NCI-H1417 treated with DMSO at 0.1 percent for 48 hours (cell line): ENCODE measurements at places on chromosomes 12 and 14.

GRCh38 chr14:53047307-53048069, 96.6 kb upstream of the FERMT2 start:
- DNase-seq = no peak

GRCh38 chr14:22671622-22672021, 27.5 kb upstream of the OR6J1 start:
- no peak for DNase-seq

DNA sequence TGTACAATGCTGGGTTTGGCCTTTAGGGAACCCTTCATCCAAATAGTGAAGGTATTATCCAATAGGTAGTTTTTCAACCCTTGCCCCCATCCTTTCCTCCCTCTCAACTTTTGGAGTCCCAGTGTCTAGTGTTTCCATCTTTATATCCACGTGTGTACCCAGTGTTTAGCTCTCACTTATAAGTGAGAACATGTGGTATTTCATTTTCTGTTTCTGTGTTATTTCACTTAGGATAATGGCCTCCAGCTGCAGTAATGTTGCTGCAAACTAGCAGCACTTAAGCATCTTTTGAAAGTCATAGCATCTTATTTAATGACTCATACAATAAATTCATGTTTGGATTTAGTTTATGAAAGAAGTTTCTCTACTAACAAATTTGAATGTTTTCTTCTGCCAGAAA, 442.5 kb downstream of the NELL2 start:
- DNase-seq = no peak

DNA sequence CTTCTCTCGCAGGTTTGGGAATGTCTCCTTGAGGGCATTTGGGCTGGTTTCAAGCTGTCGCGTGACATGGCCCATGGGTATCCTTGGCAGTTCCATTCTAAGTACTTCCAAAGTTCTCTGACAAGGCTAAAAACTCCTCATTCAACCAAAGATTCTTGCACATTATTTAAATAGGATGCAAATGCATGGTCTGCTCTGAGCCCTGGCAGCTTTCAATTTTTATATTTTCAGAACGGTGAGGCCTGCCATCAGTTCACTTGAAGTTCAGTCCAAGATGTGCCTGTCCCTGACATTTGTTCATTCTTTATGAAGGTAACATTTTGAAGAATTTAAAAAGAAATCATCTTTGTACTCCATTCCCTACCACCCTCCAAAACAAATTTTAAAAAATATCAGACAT, 160.0 kb downstream of the KCNA5 start:
- DNase-seq = no peak

GRCh38 chr12:12519354-12519998, 43.2 kb downstream of the DUSP16 start:
- DNase-seq = no peak

DNA sequence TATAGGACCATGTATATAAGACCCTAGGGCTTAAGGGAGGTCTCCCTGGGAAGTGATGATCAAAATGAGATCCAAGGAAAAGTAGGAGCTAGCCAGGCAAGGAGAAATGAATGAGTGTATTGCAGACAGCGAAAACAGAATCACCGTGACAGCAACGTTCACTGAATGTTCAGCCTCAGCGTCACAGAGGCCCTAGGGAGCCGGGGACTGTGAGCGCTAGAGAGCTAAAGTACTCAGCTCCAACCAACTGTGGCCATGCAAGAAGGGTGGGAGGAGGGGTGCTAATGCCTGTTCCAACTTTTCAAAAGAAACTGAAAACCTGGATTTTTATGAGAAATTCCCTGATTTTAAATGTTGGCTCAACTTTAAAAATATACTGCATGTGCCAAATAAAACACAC, 105.5 kb upstream of the CCND2 start:
- DNase-seq = no peak

- DNase-seq = no peak
Observed at GRCh38 chr12:30784508-30784907, 29.8 kb upstream of the CAPRIN2 start.

GRCh38 chr12:68633614-68634558, 23.2 kb downstream of the RAP1B start:
- no peak for DNase-seq

DNA sequence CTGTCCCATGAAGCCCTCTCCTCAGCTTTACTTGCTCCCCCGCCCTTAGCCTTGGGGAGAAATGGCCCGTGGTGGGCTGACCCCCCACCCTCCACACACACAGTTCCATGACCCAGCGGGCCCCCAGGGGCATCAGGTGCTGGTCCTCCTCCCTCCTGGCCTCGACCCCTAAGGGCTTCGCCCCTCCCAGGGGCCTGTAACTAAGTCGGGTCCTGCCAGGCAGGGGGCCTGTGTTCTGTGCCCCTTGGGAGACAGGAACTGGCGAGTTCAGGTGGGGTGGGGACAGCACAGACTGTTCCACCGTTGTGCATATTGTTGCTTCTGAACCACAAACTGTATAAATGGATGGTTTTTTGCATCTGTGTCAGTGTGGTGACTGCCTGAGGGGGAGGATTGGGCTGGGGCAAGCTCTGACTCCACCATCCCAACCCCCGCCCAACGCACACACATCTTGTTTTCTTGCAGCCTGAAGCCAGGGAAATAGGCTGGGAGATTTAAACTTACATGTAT, 8.8 kb downstream of the TAMALIN start:
- no peak for DNase-seq

DNA sequence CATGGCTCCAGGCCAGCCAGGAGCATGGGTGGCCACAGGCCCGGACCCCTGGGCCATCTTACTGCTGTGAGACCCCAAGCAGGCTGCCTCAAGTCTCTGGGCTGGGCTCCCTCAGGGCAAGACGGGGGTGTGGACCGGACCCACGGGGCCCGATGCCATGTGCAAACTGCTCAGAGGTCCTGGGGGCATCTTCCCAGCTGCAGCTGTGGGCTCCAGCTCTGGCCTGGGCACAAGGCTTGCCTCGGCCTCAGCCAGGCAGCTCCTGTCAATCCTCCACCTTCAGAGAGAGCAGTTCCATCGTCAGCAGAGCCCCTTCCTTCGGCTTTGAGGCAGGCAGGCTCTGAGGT, 12.4 kb upstream of the GPR132 start:
- DNase-seq = no peak

GRCh38 chr14:74618078-74618952, 6.3 kb upstream of the LTBP2 start:
- DNase-seq = no peak

DNA sequence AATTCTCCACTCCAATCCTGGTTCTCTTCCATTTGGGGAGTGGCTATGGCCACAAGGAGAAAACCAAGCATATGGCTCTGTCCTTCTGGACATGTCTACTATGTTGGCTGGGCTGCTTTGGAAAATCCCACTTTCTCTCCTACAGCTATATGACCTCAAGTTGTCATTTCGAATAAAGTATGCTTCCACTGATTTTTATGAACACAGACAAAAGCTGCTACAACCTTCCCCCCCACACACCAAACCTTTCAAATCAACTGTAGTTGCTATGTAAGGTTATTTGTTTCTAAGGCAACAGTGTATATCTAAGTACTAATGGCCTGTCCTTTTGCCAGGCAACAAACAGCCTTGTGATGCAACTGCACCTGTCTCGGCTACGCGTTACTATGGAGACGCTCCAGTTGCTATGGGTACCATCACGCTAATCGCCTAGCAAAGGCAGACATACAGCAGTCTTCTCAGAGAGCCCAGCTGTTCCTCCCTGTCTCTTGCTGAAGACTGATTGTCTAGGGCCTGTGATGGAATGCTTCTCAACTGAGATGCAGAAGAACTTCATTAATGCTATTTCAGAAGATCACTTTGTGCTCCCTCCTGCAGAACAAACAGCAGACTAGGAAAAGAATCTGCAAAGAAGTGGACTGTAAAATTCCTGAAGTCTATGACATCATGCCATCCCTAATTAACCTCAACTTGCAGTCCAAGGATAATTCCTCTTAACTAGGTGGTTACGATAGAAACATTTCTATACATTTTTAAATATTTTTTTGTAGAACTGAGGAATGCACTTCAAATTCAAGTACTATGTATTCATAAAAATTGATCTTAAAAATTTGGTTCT, 67.6 kb downstream of the FOXN3 start:
- DNase-seq = peak; percentile 90

DNA sequence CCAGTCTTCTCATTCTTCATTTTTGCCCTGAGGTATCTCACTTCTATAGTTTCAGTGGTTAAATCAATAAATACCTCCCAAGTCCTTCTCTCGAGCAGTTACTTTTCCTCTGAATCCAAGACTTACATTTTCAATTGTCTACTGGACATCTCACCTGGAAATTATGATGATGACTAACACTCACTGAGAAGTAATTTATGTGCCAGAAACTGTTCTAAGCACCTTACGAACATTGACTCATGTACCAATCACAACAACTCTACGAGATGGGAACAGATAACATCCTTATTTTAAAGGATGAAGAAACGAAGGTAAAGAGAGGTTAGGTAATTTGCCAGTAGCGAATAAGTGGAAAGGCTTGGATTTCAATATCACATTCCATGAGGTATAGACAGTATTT, 94.1 kb downstream of the EML5 start:
- no peak for DNase-seq

- DNase-seq = no peak
Observed at GRCh38 chr12:31494455-31494854, 96.5 kb downstream of the DENND5B start.

GRCh38 chr14:52072266-52072780, 3.5 kb upstream of the NID2 start:
- no peak for DNase-seq

GRCh38 chr14:54739514-54739913, 163.1 kb downstream of the GCH1 start:
- DNase-seq = no peak

DNA sequence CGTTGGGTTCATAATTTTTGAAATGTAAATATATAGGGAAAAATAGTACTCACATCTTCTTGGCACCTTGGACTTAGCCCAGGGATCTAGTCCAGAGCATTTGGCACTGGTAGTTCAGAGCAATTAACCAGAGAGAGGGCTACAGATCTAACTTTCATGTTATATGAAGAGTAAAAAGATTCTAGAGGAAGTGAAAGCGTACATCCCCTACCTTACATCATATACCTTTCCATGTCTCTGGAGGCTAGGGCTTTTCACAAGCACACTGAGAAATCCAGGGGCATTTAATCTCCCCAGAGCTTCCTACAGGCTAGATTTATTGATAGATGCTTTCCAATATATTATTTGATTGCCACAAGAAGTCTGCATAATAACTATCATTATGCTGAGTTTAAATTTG, 687.5 kb upstream of the FBXO33 start:
- DNase-seq = no peak

DNA sequence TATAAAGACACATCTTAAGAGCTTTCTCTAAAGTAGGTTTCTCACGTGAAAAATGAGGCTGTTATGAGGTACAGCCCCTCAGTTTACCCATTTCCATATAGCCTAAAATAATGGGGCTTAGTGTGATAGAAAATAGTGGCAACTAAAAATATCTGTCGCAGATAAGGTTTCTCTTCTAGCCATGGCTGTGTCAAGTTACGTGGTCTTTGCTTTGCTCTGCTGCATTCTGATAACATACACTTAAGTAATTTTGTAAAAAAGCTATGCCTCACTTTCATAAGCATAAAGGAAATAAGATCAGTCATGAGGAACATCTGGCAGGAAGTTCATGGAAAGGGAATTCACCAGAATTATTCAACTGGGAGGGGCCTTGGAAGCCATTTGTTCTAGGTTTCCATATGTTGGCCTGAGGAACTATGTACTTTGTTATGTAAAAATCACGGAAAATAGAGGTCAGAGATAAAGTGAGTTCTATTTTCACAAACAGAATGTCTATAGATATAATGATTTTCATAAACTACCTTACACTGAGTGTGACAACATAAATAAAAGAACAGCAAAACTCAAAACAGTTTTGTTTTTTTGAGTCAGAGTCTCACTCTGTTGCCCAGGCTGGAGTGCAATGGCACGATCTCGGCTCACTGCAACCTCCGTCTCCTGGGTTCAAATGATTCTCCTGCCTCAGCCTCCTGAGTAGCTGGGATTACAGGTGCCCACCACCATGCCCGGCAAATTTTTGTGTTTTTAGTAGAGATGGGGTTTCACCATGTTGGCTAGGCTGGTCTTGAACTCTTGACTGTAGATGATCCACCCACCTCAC, 195.6 kb upstream of the KRR1 start:
- DNase-seq = no peak

- DNase-seq = no peak
Observed at GRCh38 chr14:76836029-76836630, 9.9 kb downstream of the LRRC74A start.

DNA sequence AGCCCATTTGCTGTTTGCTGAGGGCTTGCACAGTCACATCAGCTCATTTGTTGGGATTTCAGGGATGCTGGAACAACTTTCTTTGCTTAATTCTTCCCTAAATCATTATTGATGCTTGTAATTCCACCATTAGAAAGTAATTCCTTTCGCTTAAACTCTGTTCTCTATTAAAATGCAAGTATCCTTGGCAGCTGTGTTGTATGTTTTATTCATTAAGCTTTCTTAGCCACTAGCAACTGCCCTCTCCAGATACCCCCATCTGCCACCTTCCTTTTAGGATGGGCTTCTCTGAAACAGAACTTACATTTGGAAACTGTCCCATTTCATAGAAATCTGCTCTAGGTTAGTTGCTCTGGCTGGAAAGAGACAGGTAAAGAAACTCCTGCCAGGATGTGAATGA, 43.7 kb downstream of the ADCK1 start:
- DNase-seq = no peak

- no peak for DNase-seq
Observed at GRCh38 chr14:67776653-67777322, 39.6 kb downstream of the ZFYVE26 start.

DNA sequence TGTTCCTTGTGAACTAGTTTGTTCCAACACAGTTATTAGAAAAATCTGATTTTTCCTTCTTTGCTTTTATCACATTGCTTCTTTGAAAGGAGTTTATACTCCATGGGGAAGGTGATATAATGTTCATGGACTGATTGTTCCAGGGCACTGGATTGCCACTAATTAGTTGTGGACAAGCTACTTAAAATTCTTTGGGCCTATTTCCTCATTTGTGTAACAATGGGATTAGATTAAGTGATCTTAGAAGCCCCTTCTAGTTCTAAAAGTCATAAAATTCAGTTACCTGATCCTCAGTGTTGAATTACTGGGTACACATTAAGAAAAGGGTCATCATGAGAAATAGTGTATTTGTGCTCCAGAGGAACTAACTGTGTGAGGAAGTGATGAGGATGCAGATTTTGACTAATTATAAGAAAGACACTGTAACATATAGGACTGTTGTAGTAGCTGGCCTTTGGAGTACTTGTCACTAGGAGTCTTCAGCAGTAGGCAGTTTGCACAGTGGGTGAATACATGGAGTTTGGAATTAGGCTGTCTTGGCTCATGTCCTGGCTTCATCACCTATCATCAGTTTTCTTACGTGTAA, 82.2 kb downstream of the MIA2 start:
- no peak for DNase-seq

DNA sequence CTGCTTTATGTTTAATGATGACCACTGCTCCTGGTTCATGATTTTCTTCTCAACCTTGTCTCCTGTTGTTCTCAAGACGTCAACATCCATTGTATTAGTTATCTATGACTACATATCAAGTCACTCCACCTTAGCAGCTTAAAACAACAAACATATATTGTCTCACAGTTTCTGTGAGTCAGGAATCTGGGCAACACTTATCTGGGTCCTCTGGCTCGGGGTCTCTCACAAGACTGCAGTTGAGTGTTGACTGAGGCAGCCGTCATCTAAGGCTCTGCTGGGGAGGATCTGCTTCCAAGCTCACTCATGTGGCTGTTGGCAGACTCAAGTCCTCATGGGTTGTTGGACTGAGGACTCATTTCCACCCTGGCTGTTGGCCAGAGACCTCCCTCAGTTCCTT, 27.3 kb upstream of the FRS2 start:
- no peak for DNase-seq

- DNase-seq = no peak
Observed at GRCh38 chr12:115507951-115508722, 769.4 kb downstream of the MED13L start.
